NCI-H146 (cell line): ENCODE measurements at places on chromosomes 5 and 9.

GRCh38 chr5:148446611-148447010 lies 62.9 kb downstream of the FBXO38 start:
- DNase-seq: no peak

DNA sequence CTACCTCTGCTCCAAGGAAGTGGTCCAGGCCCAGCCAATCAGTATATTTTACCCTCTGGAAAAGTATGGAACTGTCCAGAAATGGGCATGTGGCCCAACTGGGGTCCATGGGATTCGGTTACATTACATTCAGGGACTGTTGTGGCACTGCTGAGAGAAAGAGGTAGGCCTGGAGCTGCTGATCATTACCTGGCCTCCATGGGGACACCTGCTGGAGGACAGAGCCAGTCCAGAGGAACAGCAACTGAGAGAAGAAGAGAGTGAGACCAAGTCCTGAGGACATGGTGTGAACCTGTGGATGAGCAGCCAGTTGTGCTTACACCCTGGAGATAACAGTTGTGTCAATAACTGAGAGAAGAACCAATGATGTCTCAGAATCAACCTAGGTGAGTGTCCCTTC lies 48.2 kb downstream of the HMHB1 start:
- DNase-seq: no peak

GRCh38 chr9:11011696-11012095 lies 398.9 kb upstream of the PTPRD start:
- no peak for DNase-seq

DNA sequence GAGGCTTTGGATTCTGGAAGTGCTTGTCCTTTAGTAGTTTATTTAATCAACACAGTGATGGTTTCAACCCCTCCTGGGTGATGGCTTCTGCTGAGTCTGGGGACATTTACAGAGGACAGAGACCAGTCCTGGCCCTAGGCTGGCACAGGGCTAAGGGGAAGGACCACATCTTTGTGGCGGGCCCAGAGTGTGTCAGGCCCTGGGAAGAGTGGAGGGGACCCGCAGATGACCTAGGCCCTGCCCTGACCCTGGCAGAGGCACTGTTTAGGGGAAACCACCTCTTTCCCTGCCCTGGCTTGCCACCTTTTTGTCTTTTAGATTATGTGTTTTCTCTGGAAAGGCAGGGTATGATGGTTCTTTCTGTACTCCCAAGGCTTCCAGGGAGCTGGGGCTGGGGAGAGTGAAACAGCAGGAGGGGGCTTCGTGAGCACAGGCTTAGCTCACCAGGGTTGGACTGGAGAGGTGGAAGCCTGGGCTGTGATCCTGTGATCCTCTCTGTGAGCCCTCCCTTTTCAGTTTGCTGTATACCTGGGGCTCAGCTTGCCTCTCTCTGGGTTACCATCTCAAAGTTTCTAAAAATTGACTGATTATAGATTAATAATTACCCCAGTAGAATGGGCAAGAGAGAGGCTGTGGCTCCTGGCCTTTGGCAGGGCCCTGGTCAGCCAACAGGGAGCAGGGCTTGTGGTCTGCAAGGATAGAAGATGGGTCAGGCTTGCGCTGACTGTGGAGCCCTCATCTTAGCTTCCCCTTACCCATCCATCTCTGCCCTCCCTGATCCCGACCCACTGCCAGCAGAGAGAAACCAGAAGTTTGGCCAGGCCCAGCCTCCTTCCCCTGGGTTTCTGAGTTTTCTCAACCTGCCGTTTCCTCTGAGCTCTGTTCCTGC lies 1.7 kb upstream of the SYNPO start:
- no peak for DNase-seq

DNA sequence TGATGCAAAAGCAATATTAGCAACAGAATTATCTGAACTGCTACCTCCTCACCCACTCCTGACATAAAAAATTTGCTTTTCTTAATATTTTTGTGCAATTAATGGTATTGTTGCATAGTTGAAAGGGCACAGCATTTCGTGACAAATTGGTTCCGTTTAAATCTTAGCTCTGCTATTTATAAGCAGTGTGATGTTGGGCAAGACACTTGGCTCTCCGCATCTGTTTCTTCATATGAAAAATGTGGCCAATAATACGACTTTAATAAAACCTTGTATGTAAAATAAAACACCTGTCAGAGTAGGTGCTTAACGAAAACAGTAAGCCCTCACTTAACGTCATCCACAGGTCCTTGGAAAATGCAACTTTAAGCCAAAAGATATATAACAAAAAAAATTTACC lies 4.2 kb downstream of the TMEM167A start:
- DNase-seq: no peak

GRCh38 chr5:34976347-34976746 lies 47.0 kb downstream of the DNAJC21 start:
- no peak for DNase-seq

- no peak for DNase-seq
These were observed 609.9 kb upstream of the ACO1 start for GRCh38 chr9:31774571-31774970.

GRCh38 chr5:52886206-52886605 lies 98.5 kb downstream of the ITGA1 start:
- no peak for DNase-seq

GRCh38 chr9:35516479-35516878 lies 26.6 kb downstream of the RUSC2 start:
- no peak for DNase-seq

GRCh38 chr9:95666785-95667155 lies 150.0 kb upstream of the PTCH1 start:
- no peak for DNase-seq

DNA sequence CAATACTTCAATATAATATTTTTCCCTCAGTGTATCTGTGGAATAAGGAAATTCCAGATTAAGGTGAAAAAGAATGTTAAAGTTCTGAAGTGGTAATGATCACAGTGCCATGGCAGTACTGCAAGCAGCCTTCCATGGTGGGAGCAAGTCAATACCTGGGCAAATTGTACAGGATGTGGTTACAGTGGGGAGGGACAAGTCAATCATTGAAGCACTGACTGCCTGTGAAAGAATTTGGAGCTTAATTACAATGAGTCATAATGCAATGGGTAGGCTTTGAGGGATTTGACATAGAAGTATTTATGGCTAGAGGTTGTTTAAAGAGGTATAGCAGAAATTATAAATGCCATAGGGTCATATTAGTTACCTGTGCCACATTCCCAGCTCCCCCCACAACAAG lies 786.5 kb upstream of the ACO1 start:
- DNase-seq: no peak

DNA sequence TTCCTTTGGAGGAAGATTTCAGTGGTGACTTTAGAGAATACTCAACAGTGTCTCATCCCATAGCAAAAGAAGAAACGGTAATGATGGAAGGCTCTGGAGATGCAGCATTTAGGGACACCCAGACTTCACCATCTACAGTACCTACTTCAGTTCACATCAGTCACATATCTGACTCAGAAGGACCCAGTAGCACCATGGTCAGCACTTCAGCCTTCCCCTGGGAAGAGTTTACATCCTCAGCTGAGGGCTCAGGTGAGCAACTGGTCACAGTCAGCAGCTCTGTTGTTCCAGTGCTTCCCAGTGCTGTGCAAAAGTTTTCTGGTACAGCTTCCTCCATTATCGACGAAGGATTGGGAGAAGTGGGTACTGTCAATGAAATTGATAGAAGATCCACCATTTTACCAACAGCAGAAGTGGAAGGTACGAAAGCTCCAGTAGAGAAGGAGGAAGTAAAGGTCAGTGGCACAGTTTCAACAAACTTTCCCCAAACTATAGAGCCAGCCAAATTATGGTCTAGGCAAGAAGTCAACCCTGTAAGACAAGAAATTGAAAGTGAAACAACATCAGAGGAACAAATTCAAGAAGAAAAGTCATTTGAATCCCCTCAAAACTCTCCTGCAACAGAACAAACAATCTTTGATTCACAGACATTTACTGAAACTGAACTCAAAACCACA lies 67.4 kb downstream of the VCAN start:
- no peak for DNase-seq

DNA sequence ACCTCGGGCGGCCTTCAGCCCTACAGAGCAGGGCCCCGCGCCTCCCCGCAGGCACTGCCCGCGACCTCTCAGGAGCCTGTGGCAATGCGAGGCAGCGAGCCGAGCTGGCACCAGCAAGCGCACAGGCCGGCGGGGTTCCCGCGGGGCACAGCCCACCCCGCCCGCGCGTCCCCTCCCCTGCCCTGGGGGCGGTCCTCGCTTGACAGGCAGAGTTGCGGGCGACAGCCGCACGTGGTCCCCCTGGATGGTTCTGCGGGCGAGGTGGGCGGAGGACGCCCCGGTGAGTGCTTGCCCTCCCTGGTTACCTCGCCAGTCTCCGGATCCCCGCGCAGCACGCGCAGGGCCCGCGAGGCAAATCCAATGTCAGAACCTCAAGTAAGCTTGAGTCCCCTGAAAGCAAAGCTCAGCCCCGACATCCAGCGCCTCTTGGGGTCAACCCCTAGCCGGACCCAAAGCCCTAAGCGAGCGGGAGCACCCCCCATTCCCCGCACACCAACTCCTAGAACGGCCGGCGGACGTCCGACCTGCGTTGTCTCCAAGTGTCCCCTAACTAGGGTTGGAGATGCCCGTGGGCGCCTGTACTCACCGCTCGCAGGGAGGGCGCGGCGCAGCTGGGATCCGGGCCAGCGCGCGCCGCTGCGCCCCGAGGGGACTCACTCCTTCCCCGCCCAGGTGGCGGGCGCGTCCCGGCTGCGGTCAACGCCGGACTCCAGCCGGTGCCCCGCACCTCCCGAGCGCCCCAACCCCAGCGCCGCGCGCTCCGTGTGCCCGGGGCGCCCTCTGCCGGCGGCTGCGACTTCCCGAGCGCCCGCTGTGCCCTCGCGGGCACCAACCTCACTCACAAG lies at the start of gene DRD1:
TSS of gene DRD1 (minus strand) at position 123 of the 845 bp plus-strand sequence. CDS start 1,083 bp downstream, outside the sequence.
- DNase-seq: peak; percentile 59

- DNase-seq: no peak
These were observed 111.3 kb downstream of the FER start for GRCh38 chr5:108858959-108859358.

GRCh38 chr5:23319901-23320300 lies 187.5 kb upstream of the PRDM9 start:
- no peak for DNase-seq

DNA sequence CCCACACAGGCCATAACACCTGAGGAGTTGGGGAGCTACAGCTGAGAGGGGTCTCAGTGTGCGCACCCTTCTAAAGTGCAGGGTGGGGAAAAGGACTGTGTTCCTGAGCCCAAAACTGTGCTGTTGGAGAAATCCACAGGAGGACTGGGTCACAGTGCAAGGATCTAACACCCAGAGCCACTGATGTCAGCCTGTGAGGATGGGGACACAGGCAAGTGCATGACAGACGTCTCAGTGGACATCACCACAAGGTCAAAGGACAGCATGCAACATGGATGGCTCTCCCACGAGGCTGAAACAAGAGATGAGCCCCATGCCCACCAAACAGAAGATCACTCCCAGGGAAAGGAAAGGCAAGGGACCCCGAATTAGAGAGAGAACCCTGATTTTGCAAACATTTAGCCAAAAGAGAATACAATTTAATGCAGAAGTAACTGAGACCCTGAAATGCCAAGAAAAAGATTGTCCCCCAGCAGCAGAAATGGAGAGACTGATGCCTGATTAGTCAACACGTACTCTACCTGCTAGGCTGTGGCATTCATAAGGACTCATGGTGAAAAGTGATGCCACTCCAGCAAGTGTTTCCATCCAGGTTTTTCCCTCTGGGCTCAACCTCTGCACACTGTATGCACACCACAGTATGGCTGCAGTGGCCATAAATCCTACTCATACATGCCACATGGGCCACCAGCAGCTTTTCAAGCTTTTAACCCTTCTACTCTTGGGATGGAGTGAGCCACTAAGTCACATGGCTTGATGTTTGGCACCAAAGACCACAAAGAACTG lies 14.2 kb downstream of the KLF9 start:
- no peak for DNase-seq

GRCh38 chr5:15796096-15796495 lies 296.1 kb downstream of the FBXL7 start:
- no peak for DNase-seq

GRCh38 chr5:98004463-98004862 lies 769.0 kb upstream of the RGMB start:
- DNase-seq: no peak

- no peak for DNase-seq
These were observed 50.5 kb downstream of the GALNT10 start for GRCh38 chr5:154241021-154241420.

- DNase-seq: no peak
These were observed 36.1 kb downstream of the TMC1 start for GRCh38 chr9:72557549-72557948.

DNA sequence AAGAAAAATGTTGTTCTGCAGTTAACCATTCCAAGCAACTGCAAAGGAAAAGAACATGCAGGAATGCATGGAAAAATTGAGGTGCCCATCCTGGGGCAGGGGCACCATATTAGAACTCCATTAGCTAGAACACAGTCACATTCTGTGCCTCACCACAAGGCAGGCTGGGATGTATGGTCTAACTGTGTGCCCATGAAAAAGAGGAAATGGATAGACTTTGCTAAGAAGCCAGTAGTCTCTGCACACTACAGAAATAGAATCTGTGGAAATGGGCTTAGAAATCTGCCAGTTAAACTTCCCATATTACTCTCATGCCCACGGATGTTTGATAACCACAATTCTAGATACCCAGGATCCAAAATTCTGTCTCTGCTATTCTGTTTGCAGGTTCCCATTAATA lies 423.8 kb upstream of the SMARCA2 start:
- no peak for DNase-seq

GRCh38 chr5:139155333-139155732 lies 42.8 kb downstream of the SIL1 start:
- DNase-seq: no peak

GRCh38 chr9:133788819-133789717 lies 50.9 kb upstream of the SARDH start:
- no peak for DNase-seq

GRCh38 chr5:110768138-110768860 lies 29.5 kb downstream of the SLC25A46 start:
- no peak for DNase-seq

DNA sequence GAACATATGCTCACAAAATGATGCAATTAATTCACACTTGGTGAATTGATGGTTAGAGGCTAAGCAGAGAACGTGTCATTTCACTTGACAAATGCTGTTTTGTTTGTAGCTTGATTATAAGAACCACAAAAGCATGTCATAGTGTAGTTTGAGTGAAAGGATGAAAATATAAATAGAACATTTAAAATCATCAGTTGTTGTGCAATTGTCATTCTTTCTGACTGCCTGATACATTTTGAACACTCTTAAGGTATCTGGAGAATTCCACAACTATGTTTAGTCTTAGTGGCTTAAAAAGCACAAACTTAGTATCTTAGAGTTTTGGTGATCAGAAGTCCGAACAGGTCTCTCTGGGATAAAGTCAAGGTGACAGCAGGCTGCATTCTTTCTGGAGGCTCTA lies 129.4 kb downstream of the BASP1 start:
- no peak for DNase-seq

GRCh38 chr9:114902786-114903524 lies 27.4 kb downstream of the TNFSF8 start:
- no peak for DNase-seq

- no peak for DNase-seq
These were observed 93.0 kb upstream of the PAPPA start for GRCh38 chr9:116060631-116061030.

- peak; percentile 38 for DNase-seq
These were observed at the start of gene CARTPT for GRCh38 chr5:71719063-71719964. Gene CARTPT (plus strand): TSS chr5:71719275. CDS start chr5:71719294, 19 bp downstream.
